ENCODE measurements at places on chromosomes 4 and X.
A peak's percentile ranks its signal among the peaks of the same experiment; 100 is the strongest.

- no peak for DNase-seq
Measured at GRCh38 chrX:14618177-14618965, 89.0 kb downstream of the GLRA2 start.

- DNase-seq, result peak; percentile 25
Measured at GRCh38 chr4:142194905-142195304, 558.5 kb downstream of the IL15 start.

GRCh38 chr4:76363556-76364290 is 57.2 kb downstream of the STBD1 start:
- DNase-seq, result no peak

- DNase-seq, result no peak
Measured at GRCh38 chrX:131572372-131573014, 28.6 kb downstream of the OR13H1 start.

- DNase-seq, result no peak
Measured at GRCh38 chrX:17377795-17378194, 2.8 kb downstream of the NHS start.

DNA sequence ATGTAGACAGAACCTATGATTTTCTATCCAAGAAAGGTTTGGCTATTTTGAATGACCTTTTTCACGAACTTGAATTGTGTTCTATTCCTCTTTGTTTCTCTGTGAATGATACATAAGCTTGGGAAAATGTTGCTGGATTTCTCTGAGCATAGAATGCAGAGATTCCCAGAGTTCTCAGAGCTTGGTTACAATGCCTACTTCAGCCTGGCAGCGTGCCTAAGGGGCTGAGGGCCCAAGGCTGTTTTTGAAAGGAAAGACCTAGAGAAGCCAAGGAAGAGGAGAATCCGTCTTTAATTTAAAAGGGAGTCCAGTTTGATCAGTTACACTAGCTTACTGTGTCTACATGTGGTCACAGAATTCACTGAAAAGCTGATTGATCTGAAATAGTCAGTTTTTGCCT is 55.3 kb upstream of the CXorf51B start:
- no peak for DNase-seq

DNA sequence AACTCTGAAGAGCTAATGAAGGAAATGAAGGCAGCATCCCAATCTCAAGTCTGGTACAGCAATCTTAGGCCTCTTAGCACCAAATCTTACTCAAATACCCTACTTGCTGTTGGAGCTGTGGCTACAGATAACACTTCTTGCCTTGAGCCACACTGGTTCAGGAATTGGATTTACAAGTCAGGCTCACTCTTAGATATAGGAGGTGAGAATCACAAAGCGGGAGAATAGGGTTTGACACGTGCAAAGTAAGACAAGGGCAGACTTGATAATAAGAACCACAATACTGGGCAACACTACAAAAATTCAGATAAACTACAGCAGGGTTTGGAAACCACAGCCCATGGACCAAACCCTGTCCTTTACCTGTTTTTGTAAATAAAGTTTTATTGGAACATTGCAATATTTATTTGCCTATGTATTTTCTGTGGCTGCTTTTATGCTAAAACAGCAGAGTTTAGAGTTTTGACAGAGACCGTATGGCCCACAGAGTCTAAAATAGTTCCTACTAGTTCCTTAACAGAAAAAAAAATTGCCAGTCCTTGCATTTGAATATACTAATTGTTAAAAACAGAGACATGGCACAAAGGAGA is 9.3 kb upstream of the CUL4B start:
- no peak for DNase-seq

- DNase-seq, result no peak
Measured at GRCh38 chrX:137855490-137855889, 289.6 kb downstream of the ZIC3 start.

DNA sequence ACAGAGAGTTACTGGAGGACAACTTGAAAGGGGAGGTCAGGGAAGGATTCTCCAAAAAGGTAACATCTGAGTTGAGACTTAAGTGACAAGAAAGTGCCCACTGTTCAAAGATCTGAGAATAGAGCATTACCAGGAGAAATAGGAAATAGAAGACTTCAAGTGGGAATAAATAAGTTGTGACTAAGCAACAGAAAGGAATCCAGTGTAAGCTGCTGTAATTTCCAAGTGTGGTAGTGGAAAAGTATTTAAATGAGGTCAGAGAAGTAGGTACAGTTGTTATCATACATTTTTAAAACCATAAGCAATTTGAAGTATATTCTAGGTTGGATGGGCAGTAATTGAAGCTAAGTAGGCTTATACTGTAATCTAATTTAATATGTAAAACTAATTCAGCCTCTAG is 211.9 kb downstream of the FBXO8 start:
- DNase-seq, result no peak

- DNase-seq, result no peak
Measured at GRCh38 chrX:69163936-69164741, 1.1 kb downstream of the PJA1 start.

GRCh38 chrX:17549107-17549651 is 174.2 kb downstream of the NHS start:
- DNase-seq, result no peak

- no peak for DNase-seq
Measured at GRCh38 chr4:27278615-27279375, 418.2 kb downstream of the STIM2 start.

DNA sequence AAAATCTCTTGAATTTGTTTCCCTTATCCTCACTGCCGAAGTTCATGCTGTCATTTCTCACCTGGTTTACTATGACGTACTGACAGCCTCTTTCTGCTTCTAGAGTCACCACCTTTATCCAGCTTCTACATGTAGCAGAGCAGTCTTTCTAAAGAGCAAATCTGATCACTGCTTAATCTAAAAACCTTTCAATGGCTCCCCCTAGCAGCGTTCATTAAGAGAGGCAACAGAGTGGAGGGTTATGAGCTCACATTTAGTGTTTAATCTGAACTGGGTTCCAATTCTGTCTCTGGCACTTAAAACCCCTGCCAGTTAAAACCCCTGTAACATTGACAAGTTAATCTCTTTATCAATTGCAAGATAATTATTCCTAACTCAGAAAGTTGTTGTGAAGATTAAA is 4.4 kb downstream of the RBPJ start:
- DNase-seq, result no peak

- no peak for DNase-seq
Measured at GRCh38 chr4:147605499-147605898, 11.7 kb upstream of the TMEM184C start.

DNA sequence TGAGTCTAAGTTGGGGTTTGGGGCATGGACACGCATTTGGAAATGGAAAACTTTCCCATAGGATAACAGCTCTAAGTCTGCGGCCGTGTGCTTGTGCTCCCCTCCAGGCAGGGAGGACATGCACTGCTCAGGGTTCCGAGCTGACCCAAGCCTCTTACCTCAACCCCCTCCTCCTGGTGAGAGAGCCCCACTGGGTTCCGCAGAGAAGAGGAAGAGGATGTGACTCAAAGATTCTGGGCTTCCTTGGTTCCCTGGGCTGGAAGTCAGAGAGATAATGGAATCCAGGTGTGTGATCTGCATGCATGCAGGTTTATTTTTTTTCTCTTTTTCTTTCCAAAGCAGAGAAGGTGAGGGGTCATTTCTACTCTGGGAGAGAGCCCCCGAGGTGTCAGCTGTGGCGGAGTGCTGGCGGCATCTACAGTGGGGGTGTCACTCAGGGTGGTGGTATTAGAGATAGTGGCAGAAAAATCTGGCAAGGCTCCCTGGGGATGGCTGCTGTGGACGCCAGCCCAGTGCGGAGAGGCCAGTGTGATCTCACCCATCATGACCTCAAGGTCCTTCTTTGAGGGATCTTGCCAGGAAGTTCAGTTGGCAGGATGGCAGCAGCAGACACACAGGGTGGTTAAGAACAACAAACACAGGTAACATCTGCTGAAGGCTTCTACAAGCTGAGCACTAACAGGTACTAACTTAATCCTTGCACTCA is 168.7 kb upstream of the HAND2 start:
- no peak for DNase-seq

- no peak for DNase-seq
Measured at GRCh38 chr4:112201915-112202505, 29.6 kb upstream of the AP1AR start.

DNA sequence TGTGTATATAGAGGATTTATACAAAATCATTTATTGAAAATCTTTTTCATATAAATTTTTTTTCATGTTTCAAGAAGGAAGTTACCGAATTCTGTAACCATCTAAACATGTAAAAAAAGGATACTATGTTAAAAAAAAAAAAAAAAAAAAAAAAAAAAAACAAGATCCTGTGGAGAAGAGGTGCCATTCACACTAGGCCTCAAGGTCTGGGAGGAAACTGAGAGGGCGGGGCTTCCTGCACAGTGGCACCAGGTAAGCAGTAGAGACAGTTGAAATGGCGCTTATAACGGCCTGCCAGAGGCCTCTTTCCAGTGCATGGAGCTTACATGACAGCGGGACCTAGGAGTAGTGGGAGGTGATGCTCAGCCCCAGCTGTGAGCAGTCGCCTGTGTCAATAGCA is 17.5 kb downstream of the TRAPPC2 start:
- DNase-seq, result no peak

GRCh38 chr4:99062120-99062519 is 26.5 kb downstream of the ADH5 start:
- DNase-seq, result no peak

DNA sequence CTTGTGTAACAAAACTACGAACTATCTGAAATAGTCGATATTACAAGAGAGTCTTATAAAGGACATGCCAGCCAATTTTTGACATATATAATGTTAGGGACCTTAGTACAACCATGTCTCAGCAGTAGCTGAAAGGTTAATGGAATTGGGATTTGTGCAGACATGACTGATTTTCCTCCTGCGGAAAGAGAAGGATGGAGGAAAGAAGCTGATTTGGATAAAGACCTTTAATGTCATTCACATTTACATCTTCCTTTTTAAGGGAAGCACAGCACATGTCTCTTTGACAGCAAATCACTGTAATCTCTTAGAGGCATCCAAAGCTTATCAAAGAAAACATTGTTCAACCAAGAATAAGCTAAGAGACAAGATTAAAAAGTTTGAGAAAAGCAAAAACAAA is 1976.2 kb upstream of the IGFBP7 start:
- DNase-seq, result no peak

- no peak for DNase-seq
Measured at GRCh38 chrX:143934542-143934941, 50.7 kb downstream of the UBE2NL start.

DNA sequence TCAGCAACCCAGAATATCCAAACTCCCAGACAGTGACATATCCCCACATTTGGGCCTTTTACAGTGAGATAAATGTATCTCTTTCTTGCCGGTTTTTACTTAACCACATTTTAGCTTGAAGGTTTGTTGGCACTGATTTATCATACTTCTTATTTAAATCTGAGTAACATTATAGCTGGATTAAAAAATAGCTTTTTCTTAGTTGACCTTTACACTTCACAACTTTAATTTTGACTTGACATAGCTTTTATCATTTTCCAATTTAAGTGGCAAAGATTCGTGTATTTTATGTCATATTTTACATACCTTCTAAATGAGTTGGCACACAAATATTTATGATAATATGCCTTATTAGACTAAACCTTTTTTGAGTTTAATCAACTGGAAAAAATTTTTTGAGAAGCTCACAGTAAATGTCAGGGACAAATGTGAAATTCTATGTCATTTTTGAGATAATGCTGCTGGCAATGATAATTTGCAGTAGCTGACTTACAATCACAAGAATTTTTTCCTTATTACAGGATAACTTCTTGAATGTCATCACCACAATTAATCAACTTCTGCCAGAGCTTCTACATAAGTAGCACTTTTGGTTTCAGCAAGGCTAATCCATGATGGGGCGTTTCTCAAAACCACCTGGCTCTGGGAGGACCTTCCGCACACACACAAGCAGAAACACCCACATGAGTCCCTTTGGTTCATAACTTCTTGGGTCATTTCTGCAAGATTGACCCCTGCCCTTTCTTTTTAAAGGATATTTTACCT is 80.3 kb downstream of the SYTL5 start:
- no peak for DNase-seq

- no peak for DNase-seq
Measured at GRCh38 chrX:10450959-10451355, 169.4 kb downstream of the MID1 start.
